ENCODE measurements at places on chromosomes 16 and 17.

DNA sequence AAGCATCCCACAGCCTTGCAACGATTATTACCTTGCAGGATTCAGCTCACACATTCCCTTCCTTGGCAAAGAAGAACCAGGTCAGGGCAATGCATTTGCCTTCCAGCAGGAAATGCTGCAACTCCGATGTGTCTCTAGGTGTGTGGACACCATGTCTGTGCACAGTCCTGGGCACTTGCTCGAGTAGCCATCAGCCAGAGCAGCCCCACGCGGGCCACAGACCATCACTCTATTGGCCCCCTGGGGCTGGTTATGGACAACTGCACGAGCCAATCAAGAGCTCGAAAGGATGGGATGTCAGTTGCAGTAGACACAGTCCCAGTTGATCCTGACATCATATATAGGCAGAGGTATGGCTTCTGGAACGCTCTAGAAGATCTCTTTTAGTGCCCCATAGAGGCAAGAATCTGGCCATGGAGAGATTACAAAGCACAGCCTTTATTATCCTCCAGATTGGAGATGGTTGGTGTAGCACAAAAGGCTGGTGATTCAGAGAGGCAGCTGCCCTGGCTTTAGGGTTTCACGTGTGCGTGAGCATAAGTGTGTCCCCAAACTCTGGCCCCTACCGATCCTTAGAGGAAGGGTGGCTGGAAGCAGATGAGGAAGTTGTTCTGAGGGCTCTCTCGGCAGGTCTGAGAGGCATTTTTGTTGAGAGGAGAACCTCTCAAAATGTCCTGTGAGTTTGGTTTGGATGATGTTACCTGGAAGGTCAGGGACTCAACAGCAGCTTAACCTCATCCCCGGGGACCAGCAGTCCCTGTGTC, 403.8 kb downstream of the SEC14L1 start:
- no peak for DNase-seq

DNA sequence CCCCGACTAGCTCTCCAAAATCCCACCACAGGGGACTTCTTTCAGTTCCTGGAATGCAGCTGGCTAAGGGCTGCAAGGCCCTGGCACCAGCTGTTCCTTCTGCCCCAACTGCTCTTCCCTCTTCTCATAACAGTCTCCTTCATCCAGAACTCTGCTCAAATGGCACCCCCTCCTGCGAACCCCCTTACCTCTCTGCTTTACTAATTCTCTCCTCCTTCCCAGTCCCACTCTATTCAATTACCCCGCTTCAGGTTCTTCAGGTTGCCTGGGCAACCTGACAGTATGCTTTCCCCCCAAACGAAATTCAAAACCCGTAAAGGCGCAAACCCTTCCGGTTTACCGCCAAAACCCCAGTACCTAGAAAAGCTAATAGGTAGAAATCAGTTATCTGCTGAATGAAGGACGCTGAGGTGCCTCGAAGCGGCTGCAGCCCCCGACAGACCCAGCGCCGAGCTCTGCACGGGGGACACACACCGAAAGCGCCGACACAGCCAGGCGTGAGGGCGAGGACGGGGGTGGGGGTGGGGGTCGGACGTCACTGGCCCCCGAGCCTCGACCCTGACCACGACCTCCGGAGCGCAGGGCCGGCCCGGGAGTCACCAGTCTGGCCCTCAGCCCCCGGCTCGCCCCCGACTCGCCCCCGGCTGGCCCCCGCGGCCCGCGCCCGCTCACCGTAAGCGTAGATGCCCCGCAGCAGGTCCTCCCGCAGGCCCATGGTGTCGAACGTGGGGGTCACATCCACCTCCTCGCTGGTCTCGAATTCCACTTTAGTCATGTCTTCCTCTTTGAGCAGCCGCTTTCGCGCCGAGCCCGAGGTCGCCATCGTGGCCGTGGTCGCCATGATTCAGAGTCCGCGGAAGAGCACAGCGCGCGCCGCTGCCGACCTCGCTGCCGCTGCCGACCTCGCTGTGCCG, 550 bp downstream of the EIF4A3 start:
- DNase-seq = no peak

DNA sequence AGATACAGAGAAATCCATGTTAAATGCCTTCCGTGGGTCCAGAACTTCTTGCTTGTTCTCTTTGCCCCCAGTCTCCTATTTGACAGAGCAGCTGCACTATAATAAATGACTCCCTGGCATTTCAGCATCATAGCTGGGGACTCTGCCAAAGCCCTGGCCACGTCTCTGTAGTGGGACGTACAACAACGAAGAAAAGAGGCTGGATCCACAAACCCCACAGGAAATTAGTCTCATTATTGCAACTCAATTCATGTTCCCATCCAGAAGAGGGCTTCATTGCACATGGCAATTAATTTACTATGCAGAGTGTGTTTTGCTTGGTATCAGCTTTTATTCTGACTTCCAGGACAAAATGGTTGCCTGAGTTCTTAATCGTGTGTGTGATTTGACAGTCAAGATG, 121.3 kb downstream of the CDH13 start:
- DNase-seq = no peak

DNA sequence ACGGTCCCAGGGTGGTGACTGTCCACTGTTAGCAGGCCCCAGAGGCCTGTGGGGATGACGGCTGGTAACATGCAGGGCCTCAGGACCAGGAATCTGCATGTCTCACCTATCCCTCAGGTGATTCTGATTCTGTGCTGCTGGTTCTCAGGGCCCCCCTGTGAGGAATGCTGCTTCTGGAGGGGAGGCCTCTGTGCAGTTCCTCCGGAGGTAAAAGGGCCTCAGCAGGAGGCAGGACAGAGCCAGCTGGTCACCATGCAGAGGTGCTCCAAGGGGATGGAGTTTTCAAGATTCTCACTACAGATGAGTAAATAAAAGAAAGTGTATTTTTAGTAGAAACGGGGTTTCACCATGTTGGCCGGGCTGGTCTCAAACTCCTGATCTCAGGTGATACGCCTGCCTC, 33.8 kb downstream of the CLEC16A start:
- DNase-seq = no peak

DNA sequence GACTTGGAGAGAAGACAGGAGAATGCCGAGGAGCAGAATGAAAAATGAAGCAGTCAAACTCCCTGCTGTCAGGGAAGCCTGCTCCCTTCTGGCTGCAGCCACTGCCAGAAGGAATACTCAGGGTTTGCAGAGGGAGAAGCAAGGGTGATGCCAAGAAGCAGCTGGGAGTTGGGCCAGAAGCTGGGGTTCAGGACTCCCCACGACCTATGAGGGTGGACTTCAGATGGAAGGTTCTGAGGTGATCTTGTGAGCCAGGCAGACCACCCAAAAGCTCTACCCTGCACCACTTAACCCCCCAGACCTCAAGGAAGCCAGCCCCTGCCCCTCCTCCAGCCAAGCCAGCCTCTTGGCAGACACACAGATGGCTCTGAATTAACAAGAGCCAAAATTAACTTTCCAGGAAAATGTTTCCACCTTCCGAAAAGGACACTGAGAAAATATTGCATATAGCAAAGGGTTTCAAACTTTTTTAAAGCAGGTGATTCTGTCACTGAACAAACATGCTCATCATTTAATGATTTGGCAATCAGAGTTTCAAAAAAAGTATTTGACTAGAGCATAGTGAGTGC, 126.0 kb upstream of the ERCC4 start:
- DNase-seq = no peak

- no peak for DNase-seq
Observed at GRCh38 chr17:49992933-49993422, 2.0 kb downstream of the DLX3 start.

DNA sequence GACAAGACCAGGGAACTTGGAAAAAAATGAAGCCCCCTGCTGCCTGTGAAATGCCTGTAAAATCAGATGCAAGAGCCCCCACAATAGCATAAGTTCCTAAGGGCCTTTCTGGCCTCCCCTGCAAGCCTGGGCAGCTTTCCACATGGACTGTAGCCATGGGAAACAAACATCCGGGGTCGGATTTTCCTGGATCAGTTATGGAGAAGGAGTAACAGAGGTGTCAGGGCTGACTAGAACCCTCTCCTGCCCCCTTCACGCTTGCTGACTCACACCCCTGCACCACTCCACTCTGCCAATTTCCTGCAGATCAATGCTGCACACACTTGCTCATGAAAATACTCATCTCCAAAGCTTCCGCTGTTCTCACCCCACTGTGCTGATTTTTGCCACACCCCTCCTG, 258.6 kb downstream of the CBLN1 start:
- DNase-seq = peak; percentile 67

GRCh38 chr16:85924675-85925074, 25.7 kb downstream of the IRF8 start:
- DNase-seq = no peak

- peak; percentile 46 for DNase-seq
Observed at GRCh38 chr17:77281904-77282367, 141.2 kb downstream of the SEC14L1 start.

DNA sequence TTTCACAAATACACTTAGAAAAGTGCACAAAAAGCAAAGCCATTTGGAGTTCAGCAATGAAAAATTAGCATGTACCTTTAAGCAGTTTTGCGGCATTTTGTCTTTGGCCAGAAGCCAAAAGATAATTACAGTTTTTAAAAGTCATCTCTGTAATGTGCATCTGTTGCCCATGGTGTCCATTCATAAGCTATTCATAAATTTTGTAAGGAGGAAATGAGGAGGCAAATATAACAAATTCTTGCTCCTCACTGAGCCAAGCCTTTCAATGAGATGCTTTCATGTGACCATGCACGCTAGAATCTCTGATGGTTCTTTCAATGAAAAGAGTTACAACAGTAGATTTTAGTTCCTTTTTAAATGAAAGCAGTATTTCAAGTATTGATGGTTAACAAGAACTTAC, 247.1 kb upstream of the MON1B start:
- no peak for DNase-seq

DNA sequence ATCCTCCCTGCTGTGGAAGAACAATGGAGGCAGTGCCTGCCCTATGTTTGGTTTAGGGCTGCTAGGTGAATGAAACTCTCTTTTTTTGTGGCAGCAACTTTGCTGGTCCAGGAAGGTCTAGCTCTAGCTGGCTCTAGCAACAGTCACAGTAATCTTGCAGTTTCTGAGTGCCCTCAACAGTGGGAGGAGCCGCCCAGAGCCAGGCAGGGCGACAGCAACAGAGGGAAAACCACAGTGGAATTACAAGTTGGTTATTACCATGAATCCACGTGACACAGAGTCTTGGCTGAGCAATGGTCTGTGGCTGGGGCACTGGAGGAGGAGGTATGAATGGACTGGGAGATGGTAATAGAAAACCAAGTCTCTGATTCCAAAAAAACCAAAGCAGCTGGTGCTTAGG, 10.3 kb downstream of the HSPB9 start:
- DNase-seq = no peak

GRCh38 chr17:80095038-80095843, 6.1 kb upstream of the GAA start:
- no peak for DNase-seq

- no peak for DNase-seq
Observed at GRCh38 chr16:3536271-3536731, 35.5 kb downstream of the CLUAP1 start.

- no peak for DNase-seq
Observed at GRCh38 chr17:31092475-31093064, 2.2 kb upstream of the NF1 start.

- DNase-seq = peak; percentile 55
Observed at GRCh38 chr16:70476272-70477020, 22.1 kb downstream of the FCSK start.

- no peak for DNase-seq
Observed at GRCh38 chr16:83652943-83653342, 154.8 kb upstream of the HSBP1 start.

DNA sequence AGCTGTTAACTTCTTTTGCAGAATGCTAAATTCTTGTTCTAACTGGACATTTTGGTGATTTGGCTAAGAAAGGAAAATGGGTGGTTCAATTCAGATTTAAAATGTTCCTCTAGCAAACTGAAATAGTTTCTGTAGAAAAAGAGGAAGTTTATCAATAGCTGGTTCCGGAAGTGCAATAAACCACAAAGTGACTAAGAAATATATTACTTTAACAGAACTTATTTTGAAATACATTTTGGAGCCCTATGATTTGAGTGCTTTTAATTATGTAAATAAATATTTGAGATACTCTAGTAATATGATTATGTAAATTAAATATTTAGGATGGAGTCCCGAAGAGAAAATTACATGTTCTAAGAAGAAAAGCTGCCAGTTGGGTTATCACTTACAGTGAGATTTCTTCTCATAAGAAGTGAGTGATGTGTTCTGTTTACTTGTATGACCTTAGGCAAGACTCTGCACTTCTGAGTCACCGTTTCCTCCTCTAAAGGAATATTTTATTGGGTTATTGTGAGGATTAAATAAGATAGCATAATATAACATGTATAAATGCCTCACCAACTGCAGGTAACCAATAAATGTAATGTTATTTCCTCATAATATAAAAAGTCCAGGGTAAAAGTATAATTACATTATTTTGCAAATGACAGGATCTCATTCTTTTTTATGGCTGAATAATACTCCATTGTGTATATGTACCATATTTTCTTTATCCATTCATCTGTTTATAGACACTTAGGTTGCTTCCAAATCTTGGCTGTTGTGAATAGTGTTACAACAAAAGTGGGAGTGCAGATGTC, at the start of gene EVI2B:
Gene EVI2B, minus strand, starts transcription at position 73 of the 800 bp plus-strand sequence. CDS start 8,445 bp downstream, outside the sequence.
- peak; percentile 84 for DNase-seq

DNA sequence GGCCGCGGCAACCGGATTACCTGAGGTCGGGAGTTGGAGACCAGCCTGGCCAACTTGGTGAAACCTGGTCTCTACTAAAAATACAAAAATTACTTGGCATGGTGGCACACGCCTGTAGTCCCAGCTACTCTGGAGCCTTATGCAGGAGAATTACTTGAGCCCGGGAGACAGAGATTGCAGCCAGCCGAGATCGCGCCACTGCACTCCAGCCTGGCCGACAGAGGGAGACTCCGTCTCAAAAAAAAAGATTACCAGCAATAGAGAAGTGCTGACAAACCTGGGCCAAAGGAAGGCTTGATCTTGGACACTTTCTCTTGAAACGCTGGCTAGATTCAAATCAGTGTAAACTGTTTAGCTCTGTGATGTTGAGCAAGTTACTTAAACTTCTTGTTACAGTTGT, 4.3 kb downstream of the MT1H start:
- DNase-seq = no peak

GRCh38 chr16:56286809-56287208, 95.5 kb downstream of the GNAO1 start:
- DNase-seq = no peak
